ENCODE measurements at places on chromosomes 16 and 17.

DNA sequence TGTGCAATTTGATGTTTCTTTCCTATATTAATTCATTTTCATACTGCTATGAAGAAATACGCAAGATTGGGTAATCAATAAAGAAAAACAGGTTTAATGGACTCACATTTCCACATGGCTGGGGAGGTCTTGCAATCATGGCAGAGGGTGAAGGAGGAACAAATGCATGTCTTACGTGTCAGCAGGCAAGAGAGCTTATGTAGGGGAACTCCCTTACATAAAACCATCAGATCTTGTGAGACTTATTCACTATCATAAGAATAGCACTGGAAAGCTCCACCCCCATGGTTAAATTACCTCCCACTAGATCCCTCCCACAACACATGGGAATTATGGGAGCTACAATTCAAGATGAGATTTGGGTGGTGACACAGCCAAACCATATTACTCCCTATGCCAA lies 418.9 kb upstream of the MAF start:
- DNase-seq, result no peak

DNA sequence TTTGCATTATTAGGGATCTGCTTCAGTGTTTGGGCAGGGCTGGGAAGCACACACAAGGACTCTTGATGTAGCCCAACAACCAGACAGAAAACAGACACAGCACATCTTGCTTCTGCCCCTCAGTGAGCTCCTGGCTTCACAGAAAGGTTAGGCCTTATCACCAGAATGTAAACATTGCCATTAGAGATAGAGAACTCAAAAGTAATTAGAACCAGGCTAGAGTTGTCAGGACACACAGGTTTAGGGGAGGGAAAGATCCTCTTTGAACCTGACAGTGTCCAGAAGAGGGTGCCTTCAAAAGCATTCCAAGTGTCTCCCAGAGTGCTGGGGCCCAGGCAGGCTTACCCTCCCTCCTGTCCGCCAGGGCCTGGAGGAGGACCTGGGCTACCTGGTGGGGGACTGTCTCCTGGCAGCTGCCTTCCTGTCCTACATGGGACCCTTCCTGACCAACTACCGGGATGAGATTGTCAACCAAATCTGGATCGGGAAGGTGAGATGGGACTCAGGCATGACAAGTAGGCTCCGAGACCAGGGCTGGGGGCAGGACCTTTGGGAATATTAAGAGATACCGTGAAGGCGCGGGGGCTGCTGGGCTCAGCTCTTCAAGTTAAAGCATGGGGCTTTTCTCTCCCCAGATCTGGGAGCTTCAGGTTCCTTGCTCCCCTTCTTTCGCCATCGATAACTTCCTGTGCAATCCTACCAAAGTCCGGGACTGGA lies 16.9 kb upstream of the KDM6B start:
- no peak for DNase-seq

GRCh38 chr16:26963109-26963508 lies 103.6 kb upstream of the C16orf82 start:
- DNase-seq, result peak; percentile 9

DNA sequence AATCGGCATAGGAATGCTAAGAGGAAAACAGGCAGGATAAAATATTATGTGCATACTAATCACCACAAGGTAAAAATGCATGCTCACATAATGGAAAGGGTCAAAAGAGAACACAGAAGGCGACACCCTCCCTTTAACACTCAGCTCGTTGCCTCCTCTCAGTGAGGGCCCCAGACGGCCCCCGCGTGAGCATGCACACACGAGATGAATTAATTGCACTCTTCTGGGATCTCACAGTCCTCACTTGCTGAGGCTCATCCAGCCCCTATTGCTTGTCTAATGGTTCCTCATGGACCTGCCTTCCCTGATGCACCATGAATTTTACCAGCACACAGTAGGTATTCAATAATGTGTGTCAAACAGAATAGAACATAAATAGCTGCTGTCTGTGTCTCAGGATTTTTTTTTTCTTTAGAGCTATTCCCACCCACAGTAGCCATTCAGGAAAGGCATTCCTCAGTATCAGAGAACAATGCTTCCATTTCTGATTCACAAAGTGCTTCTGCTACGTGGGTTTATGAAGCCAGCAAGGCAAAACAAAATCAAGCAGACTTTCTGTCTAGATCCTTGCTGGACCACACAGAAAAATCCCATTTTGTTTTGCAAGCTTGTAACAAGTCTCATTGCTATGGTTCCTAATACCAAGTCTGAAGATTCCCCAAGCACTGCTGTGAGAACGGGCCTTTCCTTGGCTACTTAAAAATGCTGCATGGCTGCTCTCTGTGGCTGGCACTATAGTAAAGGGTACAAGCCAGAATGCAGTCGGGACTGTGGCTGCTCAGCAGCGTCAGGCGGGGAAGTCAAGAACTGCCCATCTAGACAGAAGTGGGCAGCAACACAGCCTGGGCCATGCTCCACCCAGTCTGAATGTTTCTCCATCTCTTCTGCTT lies 43.6 kb downstream of the TOM1L2 start:
- DNase-seq, result peak; percentile 40

Measured in cardiac fibroblast (primary cell).